ENCODE measurements at places on chromosomes 5 and 9.

DNA sequence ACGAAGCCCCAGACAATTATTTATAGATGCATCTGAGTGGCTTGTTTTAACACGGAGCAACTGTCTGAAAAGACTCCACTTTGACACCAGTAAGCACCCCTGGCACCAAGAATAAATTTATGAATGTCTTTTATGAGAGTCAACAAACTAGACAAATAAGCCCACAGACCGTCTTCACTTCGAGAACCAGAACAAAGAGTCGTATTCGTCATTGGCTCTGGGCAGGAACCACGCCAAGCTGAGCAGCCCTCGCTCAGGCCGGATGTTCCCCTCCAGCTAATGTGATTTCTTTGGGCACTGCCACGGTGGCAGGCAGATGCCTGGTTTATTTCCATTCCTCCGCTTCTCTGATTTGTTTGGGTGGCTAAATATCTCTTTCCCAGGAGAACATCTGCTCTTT, 91.9 kb upstream of the STC2 start:
- DNase-seq = no peak

DNA sequence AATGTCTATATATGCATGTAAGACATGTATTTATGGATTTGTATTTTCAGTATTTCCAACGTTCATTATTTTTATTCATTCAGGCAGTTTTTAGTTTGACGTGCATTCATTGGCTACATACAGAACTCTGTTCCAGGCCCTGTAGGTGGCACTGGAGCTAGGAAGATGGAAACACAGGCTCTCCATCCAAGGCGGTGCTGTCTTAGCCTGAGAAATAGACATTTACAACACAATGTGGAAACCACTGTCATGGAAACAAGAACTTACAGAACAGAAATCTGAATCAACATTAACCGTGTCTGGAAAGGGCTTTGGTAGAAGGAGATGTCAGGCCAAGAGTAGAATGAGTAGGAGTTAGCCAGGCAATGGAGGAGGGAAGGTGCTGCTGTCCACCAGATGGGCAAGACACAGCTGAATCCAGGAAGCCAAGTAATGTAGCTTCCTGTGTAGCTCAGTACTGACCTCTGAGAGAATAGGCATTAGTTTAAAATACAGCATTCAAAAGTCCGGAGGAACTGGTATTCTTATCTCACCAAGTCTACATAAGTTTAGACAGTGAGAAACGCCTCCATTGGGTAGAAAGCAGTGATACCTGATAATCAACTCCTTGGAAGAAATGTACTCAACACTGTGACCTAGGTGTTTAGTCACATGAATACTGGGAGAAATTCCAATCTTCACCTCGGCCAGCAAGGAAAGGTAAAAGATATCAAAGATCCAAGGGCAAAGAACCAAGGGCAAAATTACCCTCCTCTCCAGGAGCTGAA, 388.6 kb upstream of the CDH6 start:
- DNase-seq = no peak

DNA sequence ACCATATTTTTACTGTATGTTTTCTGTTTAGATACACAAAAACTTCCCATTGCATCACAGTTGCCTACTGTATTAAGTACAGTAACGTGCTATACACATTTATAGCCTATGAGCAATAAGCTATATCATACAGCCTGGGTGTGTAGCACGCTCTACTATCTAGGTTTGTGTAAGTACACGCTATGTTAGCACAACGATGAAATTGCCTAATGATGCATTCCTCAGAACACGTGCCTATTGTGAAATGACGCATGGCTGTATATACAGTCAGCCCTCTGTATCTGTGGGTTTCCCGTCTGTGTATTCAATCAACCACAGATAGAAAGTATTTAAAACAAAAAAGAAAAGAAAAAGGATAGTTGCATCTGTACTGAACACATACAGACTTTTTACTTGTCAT, 64.2 kb downstream of the SGCD start:
- no peak for DNase-seq

DNA sequence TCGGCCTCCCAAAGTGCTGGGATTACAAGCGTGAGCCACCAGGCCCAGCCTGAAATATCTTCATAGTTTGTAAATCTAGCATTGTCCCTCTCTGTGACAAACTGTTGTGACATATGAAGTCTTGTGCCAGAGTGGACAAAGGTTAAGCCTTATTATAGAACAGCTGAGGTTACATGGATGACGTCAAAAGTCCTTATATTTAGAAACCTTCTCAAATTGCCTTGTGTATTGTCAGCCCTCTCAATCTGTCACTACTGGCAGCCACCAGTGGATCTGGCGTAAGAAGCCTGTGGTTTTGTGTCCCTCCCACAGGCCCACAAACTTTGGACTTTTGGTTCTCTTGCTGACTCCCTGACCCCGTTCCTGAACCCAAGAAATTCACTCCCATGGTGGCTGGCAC, 79.4 kb upstream of the CCDC112 start:
- DNase-seq = no peak

DNA sequence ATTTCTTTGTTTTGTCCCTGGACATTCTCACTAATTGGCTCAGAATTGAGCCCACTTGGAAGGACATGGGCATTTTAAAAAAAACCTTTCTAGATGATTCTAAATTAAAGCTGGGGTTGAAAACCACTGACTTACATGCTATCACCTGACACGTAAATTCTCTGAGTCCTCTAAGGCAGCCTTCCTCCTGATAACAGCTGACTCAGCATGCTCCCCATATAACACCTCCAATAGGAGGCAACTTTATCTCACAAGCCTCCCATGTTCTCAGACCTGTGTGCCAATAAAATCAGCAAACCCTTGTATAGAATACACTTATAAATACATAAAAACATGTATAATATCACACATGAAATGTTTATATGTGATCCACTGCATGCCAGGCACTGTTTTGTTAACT, 49.2 kb upstream of the AGXT2 start:
- DNase-seq = no peak

DNA sequence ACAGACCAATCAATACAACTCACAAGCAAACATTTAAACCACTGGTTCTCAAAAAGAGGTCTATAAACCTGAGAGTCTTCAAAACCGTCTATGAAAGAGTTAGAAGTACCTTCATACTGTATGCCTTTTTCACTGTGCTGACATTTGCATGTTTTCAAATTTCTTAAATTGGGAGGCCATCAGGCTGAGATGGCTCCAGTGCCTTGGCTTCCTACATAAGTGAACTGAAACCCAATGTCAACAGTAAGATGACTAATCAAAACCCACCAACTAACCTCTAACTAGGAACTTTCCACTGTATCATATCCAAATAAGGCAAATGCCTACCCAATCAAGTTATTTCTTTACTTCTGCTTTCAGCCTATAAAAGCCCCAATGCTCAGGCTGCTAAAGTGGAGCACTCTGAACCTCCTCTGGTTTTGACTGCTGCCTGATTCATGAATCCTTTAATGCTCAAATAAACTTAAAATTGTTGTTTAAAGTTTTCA, 35.1 kb downstream of the FAM13B start:
- no peak for DNase-seq

DNA sequence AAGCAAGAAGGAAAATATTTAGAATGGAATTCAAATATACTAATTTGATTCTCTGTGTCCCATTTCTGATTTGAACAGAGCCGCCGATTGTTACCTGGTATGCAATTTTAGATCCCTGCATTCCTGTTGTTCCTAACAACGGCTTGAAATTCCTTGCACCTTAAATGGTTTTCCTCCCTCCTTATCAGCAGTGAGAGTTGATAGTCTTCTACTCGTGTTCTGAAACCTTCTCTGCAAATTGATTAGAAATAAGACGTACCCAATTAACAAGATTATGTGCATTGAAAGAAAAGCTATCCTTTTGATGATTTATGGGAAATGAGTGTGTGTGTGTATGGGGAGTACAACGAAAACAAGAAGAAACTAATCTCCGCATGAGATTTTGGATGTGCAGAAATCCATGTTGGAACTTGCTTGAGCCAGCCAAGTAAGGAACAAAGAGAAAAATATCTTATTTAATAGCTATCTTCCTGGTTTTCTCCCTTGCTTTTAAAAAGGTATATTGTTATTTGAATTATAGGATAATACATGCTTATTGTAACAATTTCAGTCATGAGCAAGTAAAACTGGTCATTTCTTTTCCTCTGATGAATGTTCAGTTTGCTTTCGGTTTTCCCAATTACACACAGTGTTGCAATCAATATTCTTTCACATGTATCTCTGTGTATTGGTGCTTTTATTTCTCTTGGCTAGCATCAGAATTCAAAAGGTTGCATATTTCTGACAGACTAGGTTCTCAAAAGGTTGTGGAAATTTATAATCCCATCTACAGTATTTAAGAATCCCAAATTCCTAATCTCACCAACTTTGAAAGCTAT, 211.1 kb upstream of the ACTBL2 start:
- DNase-seq = no peak

DNA sequence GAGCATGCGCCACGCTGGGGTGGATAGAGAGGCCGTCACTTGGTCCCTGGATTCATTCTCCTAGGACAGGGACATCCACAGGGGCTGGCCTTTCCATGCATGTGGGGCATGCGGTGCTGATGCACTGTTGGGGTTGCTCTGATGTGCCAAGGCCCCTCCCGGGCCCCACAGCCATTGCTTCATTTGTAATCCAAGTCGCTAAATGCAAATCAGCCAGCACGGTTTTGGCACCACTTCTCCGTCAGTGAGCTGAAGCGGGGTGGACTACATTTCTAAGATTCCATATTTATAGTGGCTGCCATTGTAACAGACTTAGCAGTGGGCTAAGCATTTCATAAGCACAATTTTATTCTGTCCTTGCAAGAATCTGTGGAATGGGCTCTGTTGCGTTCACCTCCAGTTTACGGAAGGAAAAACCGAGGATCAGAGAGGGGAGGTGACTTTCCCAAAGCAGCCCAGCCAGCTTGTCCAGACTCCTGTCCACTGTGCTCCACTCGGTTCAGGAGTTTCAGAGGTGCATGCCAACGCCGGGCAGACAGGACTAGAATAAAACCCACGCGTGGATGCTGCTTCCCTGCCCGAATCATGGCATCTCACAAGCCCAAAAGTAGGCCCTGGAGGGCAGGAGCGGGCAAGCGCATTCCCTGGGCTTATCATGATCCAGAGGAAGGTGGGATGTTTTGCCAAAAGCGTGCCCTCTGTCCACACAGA, 102.6 kb upstream of the COL5A1 start:
- no peak for DNase-seq

DNA sequence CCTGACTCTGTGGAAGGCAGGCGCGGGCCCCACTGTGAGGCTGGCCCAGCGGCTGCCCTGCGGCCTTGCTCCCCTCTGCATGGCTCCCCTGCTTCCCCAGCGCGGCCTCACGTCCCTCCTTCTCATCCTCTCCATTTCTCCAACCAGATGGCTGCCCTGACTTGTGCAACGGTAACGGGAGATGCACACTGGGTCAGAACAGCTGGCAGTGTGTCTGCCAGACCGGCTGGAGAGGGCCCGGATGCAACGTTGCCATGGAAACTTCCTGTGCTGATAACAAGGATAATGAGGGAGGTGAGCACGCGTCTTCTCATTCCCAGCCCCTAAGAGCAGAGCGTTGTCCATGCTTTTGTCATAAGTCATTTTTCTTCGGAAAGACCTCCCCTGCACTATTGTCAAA, 129.0 kb upstream of the WWC1 start:
- DNase-seq = no peak

- DNase-seq = no peak
Observed at GRCh38 chr9:116189683-116190082, 36.1 kb downstream of the PAPPA start.
